DND-41 (cell line): ENCODE measurements at places on chromosomes 16 and 17.

- no peaks in the 10 kb centered on the region for H3K36me3 ChIP-seq
- H3K4me1 ChIP-seq, result no peaks in the 10 kb centered on the region
- H3K27ac ChIP-seq, result no peak overlapping the region
- no peak for DNase-seq
Measured at GRCh38 chr17:8031261-8031661, 7.6 kb upstream of the ALOX15B start.

GRCh38 chr16:27291722-27292240 lies 22.0 kb upstream of the IL4R start:
- no peak overlapping the region for H3K4me3 ChIP-seq
- no peaks in the 10 kb centered on the region for H3K27me3 ChIP-seq
- H3K4me1 ChIP-seq, result peaks cover 10% of the 10 kb centered on the region; the same call in 1 of the 2 replicates

GRCh38 chr17:39641097-39641496 lies 4.2 kb downstream of the STARD3 start:
- no peak overlapping the region for H3K4me3 ChIP-seq
- H3K4me1 ChIP-seq, result peaks cover 32% of the 10 kb centered on the region
- no peaks in the 10 kb centered on the region for H3K27me3 ChIP-seq
- H3K27ac ChIP-seq, result no peak overlapping the region
- peaks cover 12% of the 10 kb centered on the region for H3K36me3 ChIP-seq
- DNase-seq, result no peak

- H3K4me3 ChIP-seq, result no peak overlapping the region
- no peak for DNase-seq
- peaks cover 29% of the 10 kb centered on the region for H3K36me3 ChIP-seq
- no peak overlapping the region for H3K27ac ChIP-seq
- no peaks in the 10 kb centered on the region for H3K27me3 ChIP-seq
Measured at GRCh38 chr16:3640632-3641501, 13.6 kb upstream of the DNASE1 start.

DNA sequence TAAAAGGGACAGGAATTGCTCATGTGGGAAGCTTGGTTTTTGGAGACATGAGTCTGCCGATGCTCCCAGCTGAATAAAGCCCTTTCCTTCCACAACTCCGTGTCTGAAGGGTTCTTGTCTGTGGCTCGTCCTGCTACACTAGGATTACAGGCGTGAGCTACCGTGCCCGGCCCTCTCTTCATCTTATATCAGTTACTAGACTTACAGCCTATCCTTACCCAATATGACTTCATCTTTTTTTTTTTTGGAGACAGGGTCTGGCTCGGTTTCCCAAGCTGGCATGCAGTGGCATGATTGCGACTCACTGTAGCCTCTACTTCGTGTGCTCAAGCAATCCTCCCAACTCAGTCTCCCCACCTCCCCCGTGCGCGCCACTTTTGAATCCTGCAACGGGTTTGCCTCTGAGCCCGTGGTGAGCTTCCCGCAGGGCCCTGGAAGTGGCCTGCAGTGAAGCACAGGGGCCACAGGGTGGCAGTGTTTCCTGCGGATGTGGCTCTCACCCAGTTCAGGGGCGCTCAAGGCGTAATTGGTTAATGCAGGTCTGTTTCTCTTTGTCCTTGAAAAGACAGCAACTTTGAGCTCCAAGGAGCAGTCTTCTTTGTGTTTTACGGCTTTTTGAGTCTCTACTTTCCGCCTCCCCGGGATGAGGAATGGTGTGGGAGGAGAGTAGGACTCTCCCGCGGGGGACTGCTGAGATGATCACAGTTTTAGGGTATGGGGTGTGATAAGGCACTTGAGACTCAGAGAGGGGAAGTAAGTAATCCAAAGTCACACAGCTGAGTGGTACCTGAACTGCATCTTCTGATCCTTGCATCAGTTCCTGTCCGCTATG lies 22.7 kb upstream of the GPRC5B start:
- no peaks in the 10 kb centered on the region for H3K27me3 ChIP-seq
- no peak overlapping the region for H3K4me3 ChIP-seq
- H3K4me1 ChIP-seq, result peaks cover 3% of the 10 kb centered on the region
- H3K36me3 ChIP-seq, result no peaks in the 10 kb centered on the region
- no peak overlapping the region for H3K27ac ChIP-seq

- peaks cover 48% of the 10 kb centered on the region for H3K36me3 ChIP-seq
- H3K27ac ChIP-seq, result peak overlapping the region; percentile 97
- DNase-seq, result no peak
- H3K4me1 ChIP-seq, result peaks cover 32% of the 10 kb centered on the region
- H3K27me3 ChIP-seq, result no peaks in the 10 kb centered on the region
Measured at GRCh38 chr16:228151-228851, 948 bp downstream of the LUC7L start.
